ENCODE measurements at places on chromosomes 5 and 9.

GRCh38 chr9:123081824-123082223, 48.4 kb downstream of the GPR21 start:
- DNase-seq, result no peak

GRCh38 chr5:963673-964531, 44.7 kb upstream of the NKD2 start:
- DNase-seq, result no peak

- DNase-seq, result no peak
These were observed 60.3 kb downstream of the ADAMTS2 start for GRCh38 chr5:179284751-179285631.

- DNase-seq, result no peak
These were observed at the start of gene CARTPT for GRCh38 chr5:71719063-71719964. Gene CARTPT (plus strand): TSS chr5:71719275. CDS start chr5:71719294, 19 bp downstream.

DNA sequence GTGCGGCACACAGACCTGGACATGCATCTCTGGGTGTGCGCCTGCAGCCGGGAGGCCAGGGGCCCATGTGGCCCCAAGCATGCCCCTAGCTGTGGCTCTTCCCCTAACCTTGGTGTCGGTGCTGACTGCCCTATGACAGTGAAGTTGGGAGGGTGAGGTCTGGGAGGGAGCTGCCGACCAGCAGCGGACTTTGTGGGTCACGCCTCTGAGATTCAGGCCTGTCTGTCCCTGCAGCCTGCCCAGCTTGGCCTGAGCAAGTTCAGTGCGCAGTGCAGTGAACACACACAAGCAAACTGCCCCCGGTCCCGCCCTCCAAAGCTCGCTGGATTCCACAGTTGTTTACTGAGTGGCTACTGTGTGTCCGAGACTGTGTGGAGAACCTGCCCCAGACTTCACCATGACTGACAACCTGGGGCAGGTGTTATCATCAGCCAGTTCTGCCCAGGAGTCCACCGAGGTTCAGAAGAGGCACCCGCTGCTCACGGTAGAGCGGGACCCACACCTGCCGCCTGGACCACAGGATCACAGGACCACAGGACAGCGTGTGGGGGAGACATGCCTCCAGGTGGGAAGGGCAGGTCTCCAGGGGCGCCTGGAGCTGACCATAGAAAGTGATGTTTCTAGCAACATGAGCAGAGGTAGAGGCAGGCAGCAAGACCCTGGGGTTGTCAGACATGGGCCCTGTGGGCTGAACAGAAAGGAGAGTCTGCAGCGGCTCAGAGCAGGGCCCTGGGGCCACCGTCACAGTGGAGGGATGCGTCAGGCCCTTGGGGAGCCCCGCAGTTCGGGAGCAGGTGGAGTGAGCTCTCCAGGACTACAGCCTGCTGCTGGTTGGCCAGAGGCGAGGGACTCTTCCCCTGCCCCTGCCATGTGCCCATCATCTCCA, 105.1 kb downstream of the PHF2 start:
- no peak for DNase-seq

DNA sequence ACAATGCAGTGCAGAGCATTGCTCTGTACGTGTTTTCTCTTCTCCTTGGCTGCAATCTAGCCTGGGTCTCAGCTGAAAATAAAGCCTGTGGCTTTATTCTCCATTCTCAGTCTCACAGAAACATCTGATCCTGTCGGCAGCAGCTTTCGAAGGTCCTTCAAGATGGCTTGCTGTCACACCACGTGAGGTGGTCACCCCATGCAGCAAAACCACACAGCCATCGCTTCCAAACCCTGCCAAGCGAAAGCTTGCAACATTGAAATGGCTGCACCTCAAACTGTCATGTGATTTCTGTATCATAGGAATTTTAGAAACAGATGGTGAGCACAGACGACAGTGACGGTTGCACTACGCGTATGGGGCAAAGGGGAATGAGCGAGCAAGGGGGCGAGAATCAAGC, 98.5 kb upstream of the SMARCA2 start:
- no peak for DNase-seq

DNA sequence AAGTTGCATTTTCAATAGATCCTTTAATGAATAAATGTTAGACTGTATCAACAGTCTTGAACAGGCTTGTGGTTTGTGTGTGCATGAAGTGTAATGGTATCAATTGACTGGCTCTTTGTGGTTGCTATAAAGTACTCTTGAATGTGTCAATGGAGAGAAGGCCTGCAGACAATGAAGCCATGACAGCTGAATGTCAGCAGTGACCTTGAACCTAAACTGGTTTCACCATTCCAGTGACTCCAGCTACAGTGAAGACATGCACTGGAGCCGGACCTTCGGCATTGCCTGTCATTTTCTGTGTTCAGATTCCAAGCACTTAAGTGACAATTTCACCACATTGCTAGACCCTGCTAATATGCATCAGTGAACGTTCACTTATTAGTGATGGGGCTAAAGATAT, 276.0 kb upstream of the TMEM161B start:
- no peak for DNase-seq

- no peak for DNase-seq
These were observed 27.7 kb upstream of the GFPT2 start for GRCh38 chr5:180380856-180381255.

DNA sequence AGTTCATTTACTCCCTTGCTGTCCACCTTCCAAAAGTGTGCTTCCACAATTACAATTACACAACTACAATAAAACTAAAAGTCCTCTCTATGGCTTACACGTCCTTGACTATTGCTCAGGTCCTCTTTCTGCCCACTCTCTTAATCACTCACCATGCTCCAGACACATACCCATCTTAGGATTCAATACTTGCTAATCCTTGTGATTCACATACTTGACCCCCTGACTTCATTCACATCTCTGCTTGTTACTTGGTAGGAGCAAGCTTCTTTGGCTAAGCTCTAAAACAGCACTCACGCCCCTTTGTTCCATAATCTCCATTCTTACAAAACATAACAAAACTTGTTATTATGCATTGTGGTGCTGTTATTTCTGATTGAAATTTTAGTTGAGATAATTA, 215.8 kb downstream of the EDIL3 start:
- no peak for DNase-seq

DNA sequence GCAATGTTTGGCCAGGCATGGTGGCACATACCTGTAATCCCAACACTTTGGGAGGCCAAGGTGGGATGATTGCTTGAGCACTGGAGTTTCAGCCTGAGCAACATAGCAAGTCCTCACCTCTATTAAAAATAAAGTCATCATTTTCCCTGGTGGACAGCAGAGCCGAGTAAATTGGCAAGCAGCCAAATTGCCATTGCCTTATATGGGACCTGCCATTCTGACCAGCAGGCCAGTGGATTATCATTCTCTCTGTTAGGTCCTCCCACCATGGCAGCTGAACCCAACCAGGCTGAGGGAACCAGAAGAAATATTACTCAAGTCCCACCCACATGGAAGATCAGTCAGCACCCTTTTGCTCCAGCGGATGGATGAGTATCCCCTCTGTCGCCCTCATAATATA, 1829.9 kb downstream of the EFNA5 start:
- no peak for DNase-seq

- DNase-seq, result no peak
These were observed 102.3 kb downstream of the GLIS3 start for GRCh38 chr9:4197548-4197947.

- no peak for DNase-seq
These were observed 201.3 kb downstream of the MPDZ start for GRCh38 chr9:13078164-13078563.

DNA sequence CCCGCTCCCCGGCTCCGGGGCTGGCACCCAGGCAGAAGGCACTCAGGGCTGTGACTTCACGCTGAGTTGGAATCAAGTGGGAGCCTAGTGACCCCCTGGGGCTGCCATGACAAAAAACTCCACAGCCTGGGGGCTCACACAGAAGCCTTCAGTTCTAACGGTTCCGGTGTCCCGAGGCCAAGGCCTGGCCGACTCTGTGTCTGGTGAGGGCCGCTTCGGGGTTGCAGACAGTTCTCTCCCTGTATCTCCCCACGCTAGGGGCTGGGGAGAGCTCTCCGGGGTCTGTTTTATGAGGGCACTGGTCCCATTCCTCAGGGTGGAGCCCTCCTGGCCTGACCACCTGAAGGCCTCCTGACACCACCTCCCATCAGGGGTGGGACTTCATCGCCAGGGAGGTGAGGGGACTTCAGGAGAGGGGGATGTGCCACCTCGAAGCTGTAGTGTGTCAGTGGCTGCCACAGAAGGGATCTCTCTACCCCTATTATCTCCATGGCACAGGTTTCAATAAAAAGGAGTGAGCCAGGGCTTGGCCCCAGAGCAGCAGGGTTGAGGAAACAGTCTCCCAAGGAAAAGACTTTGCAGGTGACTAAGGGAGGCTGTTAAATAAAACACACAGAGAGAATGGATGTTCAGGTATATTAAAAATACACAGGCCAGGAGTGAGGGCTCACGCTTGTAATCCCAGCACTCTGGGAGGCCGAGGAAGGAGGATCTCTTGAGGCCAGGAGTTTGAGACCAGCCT, 1.5 kb upstream of the SLC6A3 start:
- no peak for DNase-seq

GRCh38 chr5:42858031-42858643, 46.4 kb upstream of the SELENOP start:
- no peak for DNase-seq

GRCh38 chr9:130283539-130284248, 18.1 kb downstream of the HMCN2 start:
- no peak for DNase-seq
